A172 (cell line): ENCODE measurements at places on chromosomes 3 and 15. TPM values are rescaled to one million over a fixed set of nuclear protein-coding genes. Genes with fewer than 3 reads are reported as not detected.

- DNase-seq = no peak
These were observed 529.9 kb upstream of the ROBO1 start for GRCh38 chr3:80297720-80298119.

- DNase-seq = peak; percentile 55
These were observed 24.6 kb upstream of the MCCC1 start for GRCh38 chr3:183123891-183124290.

DNA sequence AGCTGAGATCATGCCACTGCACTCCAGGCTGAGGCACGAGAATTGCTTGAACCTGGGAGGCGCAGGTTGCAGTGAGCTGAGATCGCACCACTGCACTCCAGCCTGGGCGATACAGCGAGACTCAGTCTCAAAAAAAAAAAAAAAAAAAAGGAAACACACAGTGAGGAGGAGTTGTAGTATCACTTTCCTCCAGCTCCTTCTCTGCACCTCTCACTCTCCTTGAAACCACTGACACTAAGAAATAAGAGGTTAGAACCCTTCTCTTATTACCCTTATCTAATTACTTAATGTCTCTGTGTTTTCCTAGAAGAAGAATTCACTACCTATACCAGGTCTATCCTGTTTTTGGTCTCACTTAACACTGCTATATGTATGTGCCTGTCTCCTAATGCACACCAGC lies 31.7 kb downstream of the RAB27A start:
- DNase-seq = no peak

- DNase-seq = no peak
These were observed 252.8 kb downstream of the IGSF11 start for GRCh38 chr3:118781839-118782238.

SCN11A gene
- total RNA-seq = not detected in 2 replicates

ZNF35 gene
- 15.3 and 16.5 TPM in 2 replicates for total RNA-seq

DNA sequence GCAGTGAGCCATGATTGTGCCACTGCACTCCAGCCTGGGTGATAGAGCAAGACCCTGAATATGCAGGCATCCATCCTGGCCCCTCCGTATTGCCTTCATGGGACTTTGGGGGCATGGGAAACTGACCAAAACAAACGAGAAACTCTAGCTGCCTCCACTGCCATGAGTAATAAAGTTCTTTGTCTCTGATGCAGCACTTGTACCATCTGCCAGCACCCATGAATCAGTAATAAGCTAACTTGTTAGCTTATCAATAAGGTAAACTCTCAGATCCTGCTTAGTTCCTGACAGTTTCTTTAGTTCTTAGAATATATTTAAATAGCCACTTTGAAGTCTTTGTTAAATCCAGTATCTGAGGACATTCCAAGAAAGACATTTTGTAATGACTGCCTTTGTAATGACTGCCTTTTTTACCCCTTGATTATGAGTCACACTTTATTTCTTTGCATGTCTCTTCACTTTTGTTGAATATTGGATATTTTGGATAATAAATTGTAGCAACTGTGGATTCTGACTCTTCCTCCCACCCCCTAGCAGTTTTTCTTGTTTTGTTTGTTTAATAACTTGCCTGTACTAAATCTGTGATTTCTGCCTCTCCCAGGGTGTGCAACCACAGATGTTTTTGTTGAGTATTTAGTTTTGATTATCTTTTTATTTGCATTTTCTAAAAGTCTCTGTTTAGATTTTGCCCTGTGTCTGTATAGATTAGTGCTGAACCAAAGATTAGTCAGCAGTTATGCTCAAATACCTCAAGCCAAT lies 136.9 kb downstream of the HCN4 start:
- no peak for DNase-seq

LINGO1 gene
- 0.60 and 1.1 TPM in 2 replicates for total RNA-seq
